Stimulated activated CD4-positive, alpha-beta T cell treated with anti-CD3 and anti-CD28 coated beads, TNF-alpha, amount 100 ng/mL, for 24 hours (primary cell): ENCODE measurements at places on chromosomes 7 and 10.

DNA sequence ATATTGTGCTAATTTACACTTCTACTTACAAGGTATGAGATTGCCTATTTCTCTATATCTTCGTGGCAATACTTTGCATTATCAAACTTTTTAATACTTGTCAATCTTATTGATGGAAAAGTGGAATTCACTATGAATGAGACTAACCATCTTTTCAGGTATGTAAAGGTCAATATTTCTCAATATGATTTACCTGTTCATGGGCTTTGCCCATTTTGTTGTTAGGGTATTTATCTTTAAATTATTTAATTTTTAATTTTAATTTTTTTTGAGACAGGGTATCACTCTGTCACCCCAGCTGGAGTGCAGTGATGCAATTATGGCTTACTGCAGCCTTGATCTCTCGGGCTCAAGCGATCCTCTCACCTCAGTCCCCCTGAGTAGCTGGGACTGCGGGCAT lies 47.8 kb upstream of the LCOR start:
- no peak for DNase-seq

DNA sequence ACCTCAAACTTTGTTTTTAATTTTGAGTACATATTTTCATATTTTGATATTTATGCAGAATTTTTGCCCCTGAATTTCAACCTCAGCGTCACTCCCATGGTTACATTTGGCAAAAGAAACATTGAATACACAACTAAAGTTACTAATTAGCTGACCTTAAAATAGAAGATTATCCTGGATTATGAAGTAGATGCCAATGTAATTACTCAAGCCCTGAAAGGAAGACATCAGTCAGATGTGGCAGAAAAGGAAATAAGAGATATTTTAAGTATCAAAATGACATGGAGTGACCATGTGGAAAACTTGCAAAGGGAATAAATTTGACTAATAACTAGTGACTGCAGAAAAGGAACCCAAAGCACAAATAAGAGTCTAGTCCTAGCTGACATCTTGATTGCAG lies 701.3 kb upstream of the KCND2 start:
- no peak for DNase-seq

DNA sequence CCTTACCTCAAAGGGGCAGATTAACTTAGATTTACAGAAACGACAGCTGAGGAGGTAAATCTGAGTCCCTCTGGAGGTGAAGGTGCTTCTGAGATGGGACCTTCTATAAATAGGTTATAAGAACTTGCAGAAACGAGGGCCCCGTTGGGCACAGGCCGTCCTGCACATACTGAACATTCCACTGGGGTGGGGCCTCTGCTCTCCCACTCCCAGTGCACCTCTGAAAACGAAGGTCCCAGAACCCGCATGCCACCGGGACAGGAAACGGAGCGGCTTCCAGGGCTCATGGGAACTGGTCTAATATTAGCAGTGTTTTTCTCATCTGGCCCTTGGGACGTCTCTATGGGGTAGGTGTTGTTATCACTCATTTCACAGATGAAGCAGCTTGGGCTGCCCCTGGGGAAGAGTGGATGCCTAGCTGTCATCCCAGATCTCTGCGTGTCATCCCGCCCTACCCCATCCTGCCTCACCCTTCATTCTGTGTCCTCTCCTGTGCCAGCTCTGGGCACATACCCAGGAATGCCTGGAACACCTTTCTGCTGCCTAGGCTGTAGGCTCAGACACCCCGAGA lies 19.6 kb downstream of the C10orf62 start:
- DNase-seq, result no peak

GRCh38 chr7:124426621-124427020 lies 339.0 kb downstream of the GPR37 start:
- no peak for DNase-seq

DNA sequence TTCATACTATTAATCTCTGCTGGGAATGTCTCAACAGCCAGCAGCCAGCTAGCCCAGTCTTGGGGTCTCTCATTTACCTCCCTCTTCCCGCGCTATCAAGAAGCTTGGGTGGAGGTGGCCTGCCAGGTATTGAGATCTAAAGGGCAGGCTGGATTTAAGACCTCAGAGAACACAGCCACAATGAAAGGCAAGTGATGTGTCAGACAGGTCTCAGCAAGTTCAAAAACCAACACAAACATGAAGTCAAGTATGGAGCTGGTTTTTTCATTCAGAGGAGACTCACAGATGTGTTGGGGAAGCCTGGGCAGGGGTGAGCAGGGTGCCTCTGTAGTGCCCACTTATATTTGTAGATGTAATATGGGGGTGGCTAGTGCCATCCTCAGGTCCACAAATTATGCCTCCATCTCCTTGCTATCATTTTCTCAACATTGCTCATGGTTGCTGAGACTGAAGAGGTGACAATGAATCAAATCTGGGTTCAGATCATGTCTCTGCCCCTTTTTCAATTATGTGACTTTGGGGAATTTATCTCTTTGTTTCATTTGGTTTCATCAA lies 27.7 kb upstream of the CROT start:
- DNase-seq, result no peak

- DNase-seq, result no peak
Measured at GRCh38 chr10:32111585-32111984, 55.4 kb upstream of the KIF5B start.

- DNase-seq, result no peak
Measured at GRCh38 chr7:151068069-151068773, 8.8 kb downstream of the SLC4A2 start.

- no peak for DNase-seq
Measured at GRCh38 chr10:12668634-12669033, 319.3 kb downstream of the CAMK1D start.

- no peak for DNase-seq
Measured at GRCh38 chr7:50330696-50331095, 26.2 kb downstream of the IKZF1 start.

DNA sequence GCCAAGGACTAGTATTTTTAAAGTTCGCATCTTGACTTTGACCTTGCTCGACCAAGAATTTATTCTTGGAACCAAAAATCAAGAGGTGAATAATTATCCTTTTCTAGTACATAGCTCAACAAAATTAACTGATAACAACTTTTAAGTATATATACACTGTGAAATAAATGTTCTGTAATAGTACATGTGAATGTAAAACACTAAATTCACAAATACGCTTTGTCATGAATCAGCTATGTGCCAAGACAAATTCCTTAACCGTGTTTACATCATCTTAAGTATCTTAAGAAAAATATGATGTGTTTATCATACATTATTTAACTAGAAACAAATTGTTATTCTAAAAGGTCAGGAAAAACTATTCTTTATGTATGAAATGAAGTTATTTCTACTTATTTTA lies 83.3 kb downstream of the CUL2 start:
- DNase-seq, result no peak

GRCh38 chr7:135773464-135773863 lies 24.9 kb upstream of the FAM180A start:
- DNase-seq, result no peak
